ENCODE measurements at places on chromosomes 2 and 18.

- DNase-seq: peak; percentile 84
Observed at GRCh38 chr2:169824373-169825333, at the start of gene METTL5. Gene METTL5 (minus strand): TSS chr2:169824905. CDS start chr2:169824597, 308 bp downstream.

DNA sequence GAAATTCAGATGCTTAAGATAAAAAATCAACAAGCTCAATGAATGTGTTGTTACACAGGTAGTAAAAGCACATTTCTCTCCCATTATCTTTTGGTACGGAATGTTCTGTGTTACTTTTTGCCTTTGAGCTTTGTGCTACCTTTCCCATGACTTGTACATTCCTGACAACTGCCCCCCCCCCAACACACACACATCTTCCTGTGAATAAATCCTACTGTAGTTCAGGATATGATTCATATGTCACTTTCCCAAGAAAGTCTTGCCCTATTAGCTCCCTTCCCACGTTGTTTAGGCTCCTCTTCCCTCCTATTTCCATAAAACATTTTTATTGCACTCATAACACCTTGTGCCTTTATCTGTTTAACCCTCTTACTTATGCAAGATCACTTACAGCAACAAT lies 442.6 kb upstream of the LRATD1 start:
- no peak for DNase-seq

GRCh38 chr2:130808482-130809268 lies 28.0 kb upstream of the ARHGEF4 start:
- DNase-seq: no peak

GRCh38 chr2:9179572-9180201 lies 26.9 kb upstream of the ASAP2 start:
- DNase-seq: no peak

DNA sequence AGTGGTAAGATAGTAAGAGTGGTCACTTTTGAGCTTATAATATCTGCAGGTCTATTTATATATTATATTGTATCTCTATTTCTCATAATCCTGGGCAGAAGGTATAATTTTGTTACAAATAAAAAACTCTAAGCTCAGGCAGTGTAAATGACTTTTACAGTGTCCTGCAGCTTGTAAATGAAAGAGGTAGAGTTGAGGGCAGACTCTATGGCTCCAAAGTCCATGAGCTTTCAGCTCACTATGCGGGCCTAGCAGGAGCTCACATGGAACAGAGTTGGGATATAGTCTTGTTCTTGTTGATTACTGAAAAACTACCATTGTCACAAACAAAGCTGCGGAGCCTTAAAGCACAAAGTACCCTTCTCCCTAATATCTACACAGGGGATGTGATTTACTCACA lies 361.4 kb downstream of the LNPK start:
- DNase-seq: no peak

DNA sequence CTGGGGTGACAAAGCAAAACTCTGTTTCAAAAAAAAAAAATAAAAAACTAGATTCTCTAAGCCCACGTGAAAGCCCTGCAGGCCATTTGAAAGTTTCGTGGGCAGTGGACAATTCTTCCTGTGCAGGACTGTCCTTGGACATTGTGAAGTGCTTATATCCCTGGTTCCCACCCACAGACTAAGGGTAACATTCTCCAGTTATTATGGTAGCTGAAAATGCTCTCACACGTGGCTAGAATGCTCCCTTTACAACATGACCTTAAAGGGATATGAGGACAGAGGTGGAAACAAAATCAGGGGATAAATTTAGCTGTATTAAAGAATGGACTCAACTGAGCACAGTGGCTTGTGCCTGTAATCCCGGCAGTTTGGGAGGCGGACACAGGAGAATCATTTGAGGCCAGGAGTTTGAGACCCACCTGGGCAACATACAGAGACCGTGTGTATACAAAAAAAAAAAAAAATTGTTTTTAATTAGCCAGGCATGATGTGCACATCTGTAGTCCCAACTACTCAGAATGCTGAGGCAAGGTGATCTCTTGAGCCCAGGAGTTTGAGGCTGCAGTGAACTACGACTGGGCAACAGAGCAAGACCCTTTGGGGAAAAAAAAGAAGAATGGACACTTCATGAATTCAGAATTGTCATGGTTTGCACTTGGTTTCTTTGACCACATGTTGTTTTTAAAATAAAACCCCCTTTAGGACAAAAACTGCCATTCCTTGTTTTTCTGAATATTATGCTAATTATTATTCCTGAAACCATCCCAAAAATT lies 167.9 kb downstream of the MGAT5 start:
- DNase-seq: no peak

DNA sequence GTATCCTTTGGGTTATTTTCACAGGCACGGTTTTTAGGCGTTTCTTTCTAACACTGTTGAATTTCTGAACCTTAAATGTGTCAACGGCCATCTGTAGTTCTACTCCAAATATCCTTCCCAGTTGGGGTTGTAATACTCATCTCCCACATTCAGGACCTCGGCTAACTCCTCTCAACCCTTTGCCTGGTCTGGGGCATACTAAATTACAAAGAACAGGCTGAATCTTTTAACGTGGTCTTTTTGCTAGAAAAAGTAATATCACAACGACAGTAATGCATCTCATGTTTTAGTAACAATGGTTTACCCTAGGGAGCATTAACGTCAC lies 2.1 kb downstream of the RPRM start:
- no peak for DNase-seq

GRCh38 chr2:121254748-121255147 lies 30.3 kb downstream of the TFCP2L1 start:
- no peak for DNase-seq

Measured in globus pallidus (tissue), 1 donor.